ENCODE measurements at places on chromosomes 12 and 14.

DNA sequence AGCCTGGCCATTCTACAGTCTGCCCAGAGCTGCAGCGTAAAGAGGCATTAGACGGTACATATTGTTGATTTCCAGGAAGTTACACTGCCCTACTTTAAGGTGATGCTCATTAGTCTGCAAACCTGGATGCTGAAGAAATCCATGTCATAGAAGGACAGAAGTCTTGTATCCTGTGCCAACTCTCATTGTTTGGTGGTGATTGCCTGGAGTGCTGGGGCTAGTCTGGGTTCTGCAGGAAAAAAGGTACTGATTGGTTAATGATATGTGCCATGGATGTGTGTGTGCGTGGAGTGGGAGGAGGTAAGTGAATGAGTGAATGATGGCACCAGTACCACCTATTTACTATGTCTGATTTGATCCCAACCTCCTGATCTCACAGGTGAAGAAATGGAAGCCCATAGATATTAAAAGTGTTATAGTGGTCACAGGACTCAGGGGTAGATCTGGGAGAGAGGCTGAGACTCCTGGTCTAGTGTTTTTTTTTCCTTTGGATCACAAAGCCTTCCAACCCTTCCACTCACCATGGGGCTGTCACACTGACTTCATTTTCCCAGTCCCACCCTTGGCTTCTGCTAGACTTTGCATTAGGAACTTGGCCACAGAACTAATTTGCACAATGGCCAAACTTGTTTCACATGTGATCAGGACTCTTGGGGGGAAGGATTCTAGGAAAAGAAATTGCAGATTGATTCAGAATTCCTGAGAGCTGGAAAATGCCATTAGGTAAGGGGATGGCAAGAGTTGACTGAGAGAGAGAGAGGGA, 96.1 kb downstream of the TMX1 start:
- DNase-seq, result no peak

DNA sequence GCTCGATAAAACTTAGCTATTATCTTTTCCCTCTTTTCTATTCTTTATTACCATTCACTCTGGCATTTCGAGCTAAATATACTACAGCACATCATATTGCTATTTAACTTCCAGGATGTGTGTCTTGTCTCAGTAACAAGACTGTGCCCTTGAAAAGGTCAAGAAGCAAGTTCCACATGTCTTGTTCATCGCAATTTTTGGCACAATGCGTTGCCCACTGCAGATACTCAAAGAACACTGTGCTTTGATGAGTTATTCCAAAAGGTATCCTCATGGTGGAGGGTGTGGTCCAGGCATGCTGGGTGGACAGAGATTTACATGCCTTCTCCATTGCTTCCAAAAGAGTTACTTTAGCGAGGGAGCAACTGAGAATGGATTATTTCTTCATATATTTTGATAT, 6.6 kb downstream of the E2F7 start:
- DNase-seq, result no peak

- DNase-seq, result no peak
These were observed 65.9 kb downstream of the DCAF5 start for GRCh38 chr14:69087061-69087461.

DNA sequence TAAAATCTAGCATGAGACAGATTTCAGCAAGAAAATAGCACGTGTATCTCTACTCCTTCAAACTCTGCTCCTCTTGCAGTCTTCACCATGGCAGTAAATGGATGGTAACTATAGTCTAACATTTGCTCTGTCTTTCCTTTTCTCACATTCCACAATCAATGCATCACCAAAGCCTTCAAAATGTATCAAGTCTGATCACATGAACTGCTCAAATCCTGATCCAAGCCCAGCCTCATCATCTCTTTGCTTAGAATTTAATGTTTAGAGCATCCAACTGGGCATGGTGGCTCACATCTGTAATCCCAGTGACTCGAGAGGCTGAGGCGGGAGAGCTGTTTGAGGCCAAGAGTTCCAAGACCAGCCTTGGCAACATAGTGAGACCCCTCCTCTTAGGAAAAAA, 45.9 kb downstream of the CDK17 start:
- DNase-seq, result no peak

- DNase-seq, result no peak
These were observed 160.3 kb downstream of the PRKCH start for GRCh38 chr14:61481701-61482100.

- no peak for DNase-seq
These were observed 5.7 kb upstream of the ATG101 start for GRCh38 chr12:52063981-52064649.

- DNase-seq, result no peak
These were observed 192.5 kb downstream of the FBXL14 start for GRCh38 chr12:1401891-1402290.
